Stimulated activated CD4-positive, alpha-beta T cell treated with anti-CD3 and anti-CD28 coated beads, TNF-alpha, amount 100 ng/mL, for 4 hours (primary cell): ENCODE measurements at places on chromosomes 7 and 10.

DNA sequence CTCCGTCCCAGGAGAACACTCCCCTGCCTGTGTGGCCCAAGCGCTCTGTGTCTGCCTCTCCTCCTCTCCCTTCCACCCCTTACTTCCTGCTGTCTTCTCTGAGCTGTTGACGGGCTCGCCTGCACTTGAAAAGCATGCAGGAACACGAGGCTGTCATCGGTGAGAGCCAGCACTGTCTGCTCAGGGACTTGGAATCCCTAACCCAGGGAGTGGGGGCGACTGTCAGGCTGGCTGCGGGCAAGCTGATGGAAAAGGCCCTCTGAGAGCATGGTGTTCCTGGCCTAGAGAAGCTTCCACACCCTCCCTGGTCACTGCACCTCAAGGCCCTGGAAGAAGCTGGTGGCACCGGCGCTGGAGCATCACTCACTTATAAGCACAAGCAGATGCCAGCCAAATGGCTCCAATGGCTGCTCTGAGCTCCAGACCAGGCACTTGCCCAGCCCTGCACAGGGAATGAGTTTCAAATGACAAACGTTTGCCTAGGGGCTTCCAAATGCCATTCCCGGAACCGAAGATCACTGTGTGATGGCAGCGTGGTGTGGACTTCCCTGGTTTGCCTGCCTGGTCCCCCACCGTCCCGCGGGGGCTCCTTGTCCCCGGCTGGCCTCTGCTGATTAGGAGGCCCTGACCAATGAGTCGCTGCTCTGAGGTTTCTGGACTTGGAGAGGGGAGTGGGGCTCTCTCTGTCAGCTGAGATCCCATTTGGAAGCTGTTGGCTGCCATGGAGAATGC lies 56.7 kb upstream of the EBF3 start:
- no peak for DNase-seq

- DNase-seq, result no peak
Measured at GRCh38 chr10:89204621-89205185, 2.4 kb downstream of the CH25H start.

GRCh38 chr10:6737080-6737641 lies 157.1 kb upstream of the PRKCQ start:
- no peak for DNase-seq

GRCh38 chr10:91635401-91636400 lies 2.8 kb upstream of the PPP1R3C start:
- DNase-seq, result no peak

DNA sequence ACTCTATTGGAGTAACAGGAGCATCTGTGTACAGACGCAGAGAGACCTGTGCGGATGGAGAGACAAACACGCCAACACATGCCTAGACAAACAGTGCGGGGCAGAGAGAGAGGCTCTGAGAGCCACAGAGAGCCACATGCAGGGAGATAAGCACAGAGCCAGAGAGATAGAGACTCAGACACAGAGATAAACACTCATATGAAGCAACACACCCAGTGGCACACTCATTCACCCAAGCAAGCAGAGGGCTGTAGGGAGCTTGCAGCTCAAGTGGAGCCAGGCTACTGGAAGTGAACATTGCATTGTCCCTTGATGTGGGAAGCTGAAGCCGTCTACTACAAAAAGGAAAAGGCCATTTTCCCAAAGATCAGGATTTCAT lies 46.6 kb upstream of the PODXL start:
- no peak for DNase-seq

- no peak for DNase-seq
Measured at GRCh38 chr7:27409776-27410175, 167.2 kb downstream of the EVX1 start.
